ENCODE measurements at places on chromosomes 7 and 10.
A peak's percentile ranks its signal among the peaks of the same experiment; 100 is the strongest.

DNA sequence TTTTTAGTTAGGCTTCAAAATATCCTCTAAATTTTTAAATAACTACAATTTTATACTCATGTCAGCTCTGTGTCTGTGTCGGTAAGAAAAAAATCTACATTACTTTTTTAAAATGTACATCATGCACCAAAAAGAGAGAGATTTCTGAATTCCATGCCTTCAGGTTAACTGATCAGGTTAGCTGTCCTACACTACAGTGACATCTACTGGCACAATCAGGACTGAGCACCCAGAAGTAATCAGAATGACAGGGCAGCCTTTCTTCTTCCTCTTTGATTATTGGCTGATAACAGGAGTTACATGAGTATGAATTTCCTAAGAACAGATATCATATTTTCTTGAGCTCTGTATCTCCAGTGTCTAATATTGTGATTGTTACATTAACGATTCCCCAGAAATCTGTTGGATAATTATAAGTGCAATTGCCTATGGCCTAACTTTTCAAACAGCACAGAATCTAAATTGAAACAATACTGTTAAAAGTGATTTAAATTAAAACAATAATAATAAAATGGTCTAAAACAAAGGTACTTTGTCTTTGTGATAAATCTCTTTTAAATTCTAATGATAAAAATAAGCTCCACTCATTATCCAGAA, 41.8 kb upstream of the HYCC1 start:
- peak; percentile 1 for DNase-seq

DNA sequence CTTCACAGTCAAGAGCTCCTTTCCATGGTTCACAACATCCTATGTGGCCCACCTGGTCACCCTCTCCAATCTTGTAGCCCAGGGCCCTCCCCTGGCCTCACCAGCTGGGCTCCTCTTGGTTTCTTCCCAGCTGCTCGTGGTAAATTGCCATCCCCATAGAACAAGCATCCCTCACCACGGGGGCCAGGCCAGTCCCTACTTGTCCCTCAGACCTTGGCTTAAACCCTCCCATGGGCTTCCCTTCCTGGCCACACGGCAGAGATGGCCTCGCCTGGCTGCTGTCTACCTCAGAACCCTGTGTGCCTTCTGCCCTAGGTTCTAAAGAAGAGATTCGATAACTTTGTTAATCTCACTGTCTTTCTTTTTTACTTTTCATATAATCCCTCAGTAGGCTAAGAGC, 153.3 kb upstream of the TCERG1L start:
- DNase-seq: no peak

DNA sequence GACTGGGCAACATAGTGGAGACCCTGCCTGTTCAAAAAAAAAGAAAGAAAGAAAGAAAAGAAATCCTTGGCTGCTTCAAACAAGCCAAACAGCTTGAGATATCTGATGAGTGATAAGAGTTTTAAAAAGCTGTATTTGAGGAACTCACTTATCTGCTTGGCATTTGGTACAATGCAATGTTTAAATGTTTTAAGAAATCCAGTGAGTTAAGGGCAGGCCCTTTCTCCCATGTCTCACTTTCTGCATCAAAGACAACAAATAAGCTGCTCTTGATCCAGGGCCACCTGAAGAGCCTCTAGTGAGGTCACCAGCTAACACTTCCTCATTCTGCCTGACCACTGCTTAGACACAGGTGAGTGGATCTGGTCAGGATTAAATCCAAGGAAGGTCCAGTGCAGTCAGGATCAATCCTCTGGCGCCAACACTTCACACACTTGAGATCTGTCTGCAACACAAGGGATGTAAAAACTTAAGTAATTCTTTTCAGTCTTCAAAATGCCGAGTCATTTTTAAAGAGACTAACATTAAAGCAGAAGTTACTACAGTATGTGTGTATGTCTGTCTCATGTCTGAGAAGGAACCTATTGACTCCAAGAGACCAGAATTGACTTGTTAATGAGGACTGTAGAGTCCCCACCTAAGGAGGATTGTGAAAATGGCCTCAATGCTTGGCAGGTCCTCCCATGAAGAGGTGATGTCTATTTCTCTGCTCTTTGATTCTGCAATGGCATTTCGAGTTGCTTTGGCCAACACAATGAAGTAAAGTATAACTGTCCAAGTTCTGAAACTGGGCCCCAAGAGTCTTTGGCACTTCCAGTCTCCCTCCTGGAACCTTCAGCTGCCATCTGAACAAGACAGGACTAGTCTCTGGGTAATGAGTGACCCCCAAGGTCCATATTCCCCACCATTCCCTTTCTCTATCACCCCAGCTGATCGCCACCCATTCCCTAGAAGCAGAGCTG, 43.1 kb downstream of the CREB3L2 start:
- DNase-seq: no peak

DNA sequence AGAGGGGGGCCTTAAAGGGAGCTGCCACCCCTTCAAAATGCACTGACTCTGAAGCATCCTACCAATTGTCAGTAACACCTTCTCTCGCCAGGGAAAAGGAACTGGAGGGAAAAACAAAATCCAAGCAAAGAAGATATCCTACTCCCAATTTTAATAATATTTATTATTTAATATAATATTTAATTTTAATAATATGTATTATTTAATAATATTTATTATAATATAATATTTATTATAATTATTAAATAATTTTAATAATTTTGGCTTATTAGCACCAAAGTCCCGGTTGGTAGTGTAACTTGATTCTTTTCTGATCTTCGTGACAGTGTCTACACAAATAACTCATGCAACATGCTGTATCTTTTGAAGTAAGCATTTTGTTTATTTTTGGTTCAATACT, 58.6 kb upstream of the AGBL3 start:
- no peak for DNase-seq

- DNase-seq: no peak
Observed at GRCh38 chr10:119377958-119378736, 164.4 kb downstream of the RGS10 start.

- DNase-seq: peak; percentile 55
Observed at GRCh38 chr10:13717936-13718772, 131.4 kb downstream of the PRPF18 start.

DNA sequence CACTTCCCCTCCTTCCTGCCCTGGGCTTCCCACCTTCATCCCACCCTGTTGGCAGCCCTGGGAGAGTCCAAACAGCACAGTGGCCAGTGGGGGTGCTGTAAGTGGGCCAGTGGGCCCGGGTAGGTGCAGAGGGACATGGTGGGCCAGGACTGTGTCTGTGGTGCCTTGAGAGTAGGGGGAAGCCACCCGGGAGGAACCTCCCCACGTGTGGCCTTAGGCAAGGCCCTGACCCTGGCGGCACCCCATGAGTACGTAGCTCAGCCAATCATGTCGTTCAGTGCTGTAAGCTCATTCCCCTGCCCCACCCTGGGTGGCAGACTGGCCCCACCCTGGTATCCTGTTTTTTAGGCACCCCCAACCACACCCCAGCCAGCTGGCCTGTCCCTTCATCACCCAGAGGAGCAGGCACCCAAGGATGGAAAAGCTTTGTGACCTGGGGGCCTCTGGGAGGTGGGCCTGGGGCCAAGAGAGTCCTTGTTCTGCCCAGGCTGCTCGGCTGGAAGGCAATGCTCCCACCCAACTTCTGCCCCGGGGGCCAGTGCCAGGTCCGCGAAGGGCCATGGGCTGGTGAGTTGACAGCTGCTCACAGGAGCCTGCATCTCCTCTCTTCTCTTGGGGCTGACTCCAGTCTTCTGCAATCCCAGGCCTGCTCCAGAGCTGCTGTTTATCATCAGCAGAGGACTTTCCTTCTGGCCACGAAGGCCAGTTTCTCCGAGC, 41.6 kb downstream of the TSPAN15 start:
- no peak for DNase-seq

- DNase-seq: no peak
Observed at GRCh38 chr10:88730864-88731263, 24.8 kb downstream of the LIPK start.

GRCh38 chr7:33043501-33044400, 18.8 kb downstream of the NT5C3A start:
- no peak for DNase-seq

- DNase-seq: no peak
Observed at GRCh38 chr10:122674781-122675180, 24.9 kb downstream of the C10orf120 start.

- DNase-seq: no peak
Observed at GRCh38 chr10:48765039-48765438, 80.4 kb downstream of the WDFY4 start.

GRCh38 chr7:155870334-155871180, 58.3 kb upstream of the SHH start:
- DNase-seq: no peak

DNA sequence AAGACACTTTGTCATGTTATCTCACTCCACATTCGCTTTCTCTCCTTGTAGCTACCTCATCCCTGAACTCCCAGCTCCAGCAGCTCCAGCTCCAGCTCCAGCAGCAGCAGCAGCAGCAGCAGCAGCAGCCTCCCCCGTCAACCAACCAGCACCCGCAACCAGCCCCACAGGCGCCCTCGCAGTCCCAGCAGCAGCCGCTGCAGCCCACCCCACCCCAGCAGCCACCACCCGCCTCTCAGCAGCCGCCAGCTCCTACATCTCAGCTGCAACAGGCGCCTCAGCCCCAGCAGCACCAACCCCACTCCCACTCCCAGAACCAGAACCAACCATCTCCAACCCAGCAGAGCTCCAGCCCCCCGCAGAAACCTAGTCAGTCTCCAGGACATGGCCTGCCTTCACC, 226.6 kb upstream of the YAE1 start:
- DNase-seq: no peak

Measured in anterior cingulate cortex (tissue), 58 donors.